Activated CD4-positive, alpha-beta T cell treated with anti-CD3 and anti-CD28 coated beads, Interleukin-2, amount 10 ng/mL, durations not matched to agents 7 days and 5 days (primary cell): ENCODE measurements at places on chromosomes 1 and 21. TPM values are rescaled to one million over a fixed set of nuclear protein-coding genes. Genes with fewer than 3 reads are reported as not detected.

The INSRR gene
- total RNA-seq: not detected

The LAPTM5 gene
- 584 TPM for total RNA-seq

The DMRTA2 gene
- not detected for total RNA-seq

The PROK1 gene
- not detected for total RNA-seq

The FAM72A gene
- 29.6 TPM for total RNA-seq

The GJA4 gene
- not detected for total RNA-seq

- H3K27ac ChIP-seq: no peak overlapping the region
- no peak overlapping the region for H3K4me3 ChIP-seq
- no peak for DNase-seq
- H3K4me1 ChIP-seq: no peaks in the 10 kb centered on the region
- no peaks in the 10 kb centered on the region for H3K36me3 ChIP-seq
Observed at GRCh38 chr1:55702064-55702463, 486.9 kb upstream of the USP24 start.

DNA sequence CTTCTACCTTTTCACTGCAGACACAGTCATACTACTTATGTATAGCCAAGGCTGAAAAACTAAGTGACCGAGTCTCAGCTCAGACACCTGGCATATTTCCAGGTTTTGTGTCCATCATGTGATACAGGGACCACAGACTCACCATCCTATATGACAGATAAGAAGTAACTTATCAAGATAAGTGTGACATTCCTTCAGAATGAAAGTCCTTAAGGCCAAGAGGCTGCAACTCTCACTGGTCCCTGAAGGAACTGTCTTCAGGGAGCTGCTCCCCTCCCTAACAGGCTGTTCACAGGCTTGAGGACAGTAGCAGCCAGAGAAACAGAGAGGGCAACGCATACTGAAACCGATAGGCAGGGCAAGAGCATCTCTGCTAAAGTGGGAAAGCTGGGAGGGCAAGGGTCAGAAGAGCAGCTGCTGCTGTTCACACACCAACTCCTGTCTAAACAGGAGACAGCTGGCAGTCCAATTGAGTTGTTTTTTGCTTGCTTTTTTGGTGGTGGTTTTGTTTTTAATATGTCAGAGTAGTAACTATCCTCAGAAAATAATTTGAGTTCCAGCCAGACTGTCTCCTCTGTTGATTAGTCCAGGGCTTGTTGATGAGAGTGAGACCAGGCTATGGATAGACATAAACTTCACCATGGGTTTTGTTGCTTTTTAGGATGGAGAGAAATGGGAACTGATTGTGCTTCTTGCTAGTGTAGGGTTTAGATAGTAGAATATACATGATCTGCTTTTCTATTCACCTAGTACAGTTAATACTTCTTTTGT is 67.7 kb downstream of the MACF1 start:
- H3K36me3 ChIP-seq: peaks cover 22% of the 10 kb centered on the region
- H3K27ac ChIP-seq: peak overlapping the region; percentile 63
- H3K4me3 ChIP-seq: no peak overlapping the region
- H3K4me1 ChIP-seq: peaks cover 52% of the 10 kb centered on the region

DNA sequence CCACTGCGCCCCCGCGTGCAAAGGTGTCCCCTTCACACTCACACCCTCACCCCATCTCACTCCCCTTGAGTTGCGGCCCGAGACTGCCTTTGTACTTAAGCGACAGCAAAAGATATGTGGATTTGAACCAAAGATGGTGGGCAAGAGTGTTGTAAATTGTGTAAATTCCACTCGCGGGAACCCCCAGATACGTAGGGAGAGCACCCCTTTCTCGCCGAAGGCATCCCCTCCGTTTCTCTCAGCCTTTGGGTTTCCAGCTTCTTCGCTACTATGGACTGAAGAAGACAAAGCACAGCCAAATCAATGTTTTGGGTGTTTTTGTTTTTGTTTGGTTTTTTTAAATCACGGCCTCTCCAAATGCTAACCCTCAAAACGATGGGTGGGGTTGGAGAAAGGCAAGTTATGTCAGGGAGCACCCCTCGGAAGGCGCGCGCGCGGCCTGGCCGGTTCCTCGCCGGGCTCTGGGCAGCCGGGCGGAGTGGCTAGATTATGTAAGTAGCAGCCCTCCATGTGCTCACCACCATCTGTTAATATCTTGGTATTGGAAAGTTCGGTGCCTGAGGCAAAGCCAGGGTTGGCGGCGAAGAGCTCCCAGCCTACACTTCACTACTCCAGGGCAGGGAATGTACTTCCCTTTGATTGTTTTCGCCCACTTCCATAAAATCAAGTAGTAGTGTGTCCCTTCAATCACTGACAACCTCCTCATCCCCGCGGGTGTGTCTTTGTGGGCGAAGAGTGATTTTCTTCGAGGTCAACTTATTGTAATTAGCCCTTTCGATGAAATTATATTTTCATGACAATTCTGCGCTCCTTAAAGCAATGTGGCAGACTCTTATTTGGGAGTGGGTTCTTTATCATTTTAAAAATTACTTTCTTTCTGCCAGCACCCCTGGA is 4.0 kb upstream of the PROX1 start:
- peaks cover 88% of the 10 kb centered on the region for H3K27me3 ChIP-seq
- no peak overlapping the region for H3K4me3 ChIP-seq
- peaks cover 40% of the 10 kb centered on the region for H3K4me1 ChIP-seq
- DNase-seq: no peak
- H3K27ac ChIP-seq: no peak overlapping the region

GRCh38 chr1:63630666-63631065 is 37.5 kb downstream of the PGM1 start:
- H3K27ac ChIP-seq: no peak overlapping the region
- DNase-seq: no peak
- no peak overlapping the region for H3K4me3 ChIP-seq
- no peaks in the 10 kb centered on the region for H3K27me3 ChIP-seq
- peaks cover 18% of the 10 kb centered on the region for H3K4me1 ChIP-seq

GRCh38 chr1:83838573-83838972 is 160.4 kb downstream of the TTLL7 start:
- no peaks in the 10 kb centered on the region for H3K4me1 ChIP-seq
- no peak for DNase-seq

DNA sequence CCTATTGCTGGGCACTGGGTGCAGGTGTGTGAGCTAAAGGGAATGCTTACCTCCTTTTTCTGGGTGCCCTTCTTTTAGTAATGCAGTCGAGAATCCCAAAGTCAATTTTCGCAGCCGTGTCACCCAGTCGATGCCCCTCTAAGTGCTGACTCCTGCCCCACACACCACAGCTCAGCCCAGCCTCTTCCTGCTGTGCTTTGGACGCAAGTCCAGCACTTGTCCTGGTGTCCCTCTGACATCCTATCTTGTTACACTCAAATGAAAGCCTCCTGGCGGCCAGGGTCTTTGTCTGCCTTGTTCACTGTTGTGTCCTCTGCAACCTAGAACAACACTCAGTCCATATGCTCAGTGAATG is 58.5 kb upstream of the RUNX3 start:
- H3K4me3 ChIP-seq: no peak overlapping the region
- H3K27ac ChIP-seq: peak overlapping the region; percentile 55
- no peaks in the 10 kb centered on the region for H3K27me3 ChIP-seq

- H3K4me1 ChIP-seq: peaks cover 16% of the 10 kb centered on the region
- H3K27ac ChIP-seq: no peak overlapping the region
- H3K27me3 ChIP-seq: no peaks in the 10 kb centered on the region
- H3K4me3 ChIP-seq: no peak overlapping the region
Observed at GRCh38 chr1:24737368-24738117, 7.7 kb upstream of the CLIC4 start.
